ENCODE measurements at places on chromosomes 6 and 20. TPM values are rescaled to one million over a fixed set of nuclear protein-coding genes. Genes with fewer than 3 reads are reported as not detected.

Gene ULBP2
- 0.29 TPM for total RNA-seq

Gene RAET1L
- not detected for total RNA-seq

Gene LST1
- total RNA-seq, result 8.4 TPM

Gene SLC32A1
- not detected for total RNA-seq

Gene PPP1R3G
- 0.15 TPM for total RNA-seq

Gene TULP1
- total RNA-seq, result not detected

Gene CALHM6
- 16.5 TPM for total RNA-seq

Gene CLVS2
- not detected for total RNA-seq

Gene PRR18
- 0.10 TPM for total RNA-seq

Gene CAP2
- not detected for total RNA-seq

GRCh38 chr6:106125925-106126435, 39.8 kb downstream of the PRDM1 start:
- peaks cover 30% of the 10 kb centered on the region for H3K4me1 ChIP-seq
- no peak for DNase-seq
- H3K27ac ChIP-seq, result peak overlapping the region; percentile 53
- no peaks in the 10 kb centered on the region for H3K36me3 ChIP-seq

DNA sequence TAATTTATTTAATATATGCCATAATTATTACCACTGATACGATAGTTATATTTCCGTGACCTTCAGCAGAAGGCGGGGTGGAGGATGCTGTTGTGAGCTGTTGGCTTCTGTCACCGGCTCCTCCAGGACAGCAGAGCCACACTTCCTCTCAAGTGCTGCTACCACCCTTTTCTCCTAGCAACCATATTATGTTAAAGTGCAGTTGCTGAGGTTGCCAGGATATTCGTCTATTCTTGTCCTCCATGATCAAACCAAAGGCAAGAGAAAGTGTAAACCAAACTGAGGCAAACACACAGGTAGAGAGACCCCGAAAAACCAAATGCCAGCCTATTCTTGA, 27.8 kb downstream of the RGS17 start:
- no peak overlapping the region for H3K27ac ChIP-seq
- no peaks in the 10 kb centered on the region for H3K36me3 ChIP-seq
- no peak for DNase-seq
- H3K4me3 ChIP-seq, result no peak overlapping the region
- H3K27me3 ChIP-seq, result no peaks in the 10 kb centered on the region
- no peaks in the 10 kb centered on the region for H3K4me1 ChIP-seq

- no peaks in the 10 kb centered on the region for H3K36me3 ChIP-seq
- H3K27me3 ChIP-seq, result no peaks in the 10 kb centered on the region
- no peak for DNase-seq
- H3K4me1 ChIP-seq, result peaks cover 88% of the 10 kb centered on the region
- H3K4me3 ChIP-seq, result peak overlapping the region; percentile 15
Observed at GRCh38 chr6:14312587-14312986, 195.0 kb downstream of the CD83 start.

GRCh38 chr6:123716506-123716905, 79.8 kb upstream of the TRDN start:
- H3K27me3 ChIP-seq, result no peaks in the 10 kb centered on the region
- H3K4me3 ChIP-seq, result no peak overlapping the region
- H3K4me1 ChIP-seq, result no peaks in the 10 kb centered on the region
- no peak overlapping the region for H3K27ac ChIP-seq
- H3K36me3 ChIP-seq, result no peaks in the 10 kb centered on the region

- H3K27ac ChIP-seq, result no peak overlapping the region
- no peak for DNase-seq
- no peaks in the 10 kb centered on the region for H3K36me3 ChIP-seq
Observed at GRCh38 chr20:60371384-60371783, 413.2 kb downstream of the CDH26 start.

GRCh38 chr6:105526225-105526872, 123.5 kb upstream of the PREP start:
- no peak overlapping the region for H3K4me3 ChIP-seq
- no peak overlapping the region for H3K27ac ChIP-seq
- no peak for DNase-seq
- H3K36me3 ChIP-seq, result no peaks in the 10 kb centered on the region
- no peaks in the 10 kb centered on the region for H3K4me1 ChIP-seq
- H3K27me3 ChIP-seq, result peaks cover 12% of the 10 kb centered on the region

DNA sequence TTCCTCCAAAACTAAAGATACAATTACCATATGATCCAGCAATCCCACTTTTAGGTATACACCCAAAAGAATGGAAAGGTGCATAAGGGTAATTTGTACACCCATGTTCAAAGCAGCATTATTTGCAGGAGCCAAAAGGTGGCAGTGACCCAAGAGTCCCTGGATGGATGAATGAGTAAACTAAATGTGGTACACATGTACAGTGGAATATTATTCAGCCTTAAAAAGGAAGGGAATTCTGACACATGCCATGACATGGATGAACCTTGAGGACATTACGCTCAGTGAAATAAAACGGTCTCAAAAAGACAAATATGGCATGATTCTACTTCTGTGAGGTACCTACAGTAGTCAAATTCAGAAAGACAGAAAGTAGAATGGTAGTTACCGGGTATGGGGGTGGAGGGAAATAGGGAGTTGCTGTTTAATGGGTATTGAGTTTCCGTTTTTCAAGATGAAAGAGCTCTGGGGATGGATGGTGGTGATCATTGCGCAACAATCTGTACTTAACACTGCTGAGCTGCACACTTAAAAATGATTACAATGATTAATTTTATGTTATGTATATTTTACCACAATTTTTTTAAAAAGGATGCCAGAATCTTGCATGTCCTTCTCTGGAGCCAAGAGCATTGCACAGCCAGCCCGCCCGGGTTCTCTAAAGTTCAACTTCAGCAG, 518.9 kb upstream of the JARID2 start:
- no peak overlapping the region for H3K4me3 ChIP-seq
- no peaks in the 10 kb centered on the region for H3K36me3 ChIP-seq
- no peak for DNase-seq
- peaks cover 75% of the 10 kb centered on the region for H3K4me1 ChIP-seq

GRCh38 chr20:35252037-35252461, 25.6 kb downstream of the MMP24 start:
- no peak overlapping the region for H3K4me3 ChIP-seq
- peaks cover 23% of the 10 kb centered on the region for H3K4me1 ChIP-seq
- H3K27ac ChIP-seq, result peak overlapping the region; percentile 61
- H3K27me3 ChIP-seq, result no peaks in the 10 kb centered on the region
- H3K36me3 ChIP-seq, result peaks cover 12% of the 10 kb centered on the region

GRCh38 chr20:8404912-8405635, 273.0 kb downstream of the PLCB1 start:
- no peak overlapping the region for H3K27ac ChIP-seq
- no peak overlapping the region for H3K4me3 ChIP-seq
- peaks cover 1% of the 10 kb centered on the region for H3K27me3 ChIP-seq
- no peak for DNase-seq
- no peaks in the 10 kb centered on the region for H3K36me3 ChIP-seq

DNA sequence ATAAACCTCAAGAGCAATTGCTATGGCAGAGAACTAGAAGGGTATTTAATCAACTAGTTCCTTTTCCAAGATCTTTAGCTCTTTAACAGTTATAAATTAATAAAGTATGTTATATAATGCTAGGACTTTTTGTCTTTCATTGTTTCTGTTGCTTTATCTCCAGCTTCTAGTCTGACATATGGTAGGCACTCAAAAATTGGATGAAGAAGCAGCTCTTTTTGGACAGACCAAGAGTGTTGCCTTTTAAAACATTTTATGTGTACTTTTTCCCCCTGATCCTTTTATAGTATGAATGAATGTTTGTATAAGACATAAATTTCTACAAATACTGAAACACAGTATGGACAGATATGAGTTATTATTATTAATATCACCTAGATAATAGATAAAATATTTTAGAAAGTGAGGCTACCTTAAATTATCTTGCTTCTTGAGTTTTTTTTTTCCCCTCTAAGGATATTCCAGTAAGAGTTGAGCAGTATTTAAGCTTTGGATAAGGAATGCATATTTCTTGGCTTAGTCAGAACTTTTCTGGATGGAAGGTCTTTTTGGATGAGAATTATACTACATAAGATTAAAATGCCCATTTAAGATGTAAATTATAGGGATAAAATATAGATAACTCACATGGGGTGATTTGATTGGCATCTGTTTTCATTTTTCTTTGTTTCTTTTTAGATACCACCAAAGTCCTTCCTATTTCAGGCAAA, 16.6 kb downstream of the LAMA2 start:
- no peak for DNase-seq
- no peak overlapping the region for H3K27ac ChIP-seq
- no peaks in the 10 kb centered on the region for H3K4me1 ChIP-seq
- H3K27me3 ChIP-seq, result no peaks in the 10 kb centered on the region
- no peaks in the 10 kb centered on the region for H3K36me3 ChIP-seq
- no peak overlapping the region for H3K4me3 ChIP-seq

GRCh38 chr20:39358052-39358451, 395.9 kb downstream of the DHX35 start:
- DNase-seq, result no peak
- no peak overlapping the region for H3K27ac ChIP-seq
- peaks cover 18% of the 10 kb centered on the region for H3K4me1 ChIP-seq
- no peaks in the 10 kb centered on the region for H3K36me3 ChIP-seq
- no peak overlapping the region for H3K4me3 ChIP-seq

DNA sequence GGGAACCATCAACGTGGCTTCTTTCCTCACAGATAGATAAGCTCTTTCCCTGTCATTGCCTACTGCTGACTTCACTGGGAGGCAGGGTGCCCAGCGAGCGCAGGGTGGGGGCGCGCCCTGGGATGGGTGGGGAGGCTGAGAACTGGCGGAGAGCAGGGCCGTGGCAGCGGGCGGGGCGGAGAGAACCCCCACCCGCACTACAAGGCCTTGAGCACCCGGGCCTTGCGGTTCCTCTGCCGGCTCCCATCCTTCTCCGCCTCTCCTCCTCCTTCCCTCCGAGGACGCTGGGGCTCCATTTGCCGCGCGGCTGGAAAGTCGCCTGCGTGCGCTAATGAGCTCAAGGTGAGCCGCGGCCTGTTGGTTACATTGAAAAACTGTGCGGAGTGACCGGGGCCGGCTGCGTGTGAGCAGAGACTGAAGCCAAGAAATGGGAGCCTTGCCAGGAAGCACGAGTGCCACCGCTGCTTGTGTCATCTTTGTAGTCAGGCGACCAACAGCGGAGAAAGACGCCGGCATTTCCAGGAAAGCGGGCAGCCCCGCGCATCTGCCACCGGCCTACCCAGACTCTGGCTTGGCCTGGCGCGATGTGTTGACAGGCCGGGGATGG, 963.5 kb upstream of the SLC35B3 start:
- H3K4me1 ChIP-seq, result no peaks in the 10 kb centered on the region
- DNase-seq, result no peak
- H3K36me3 ChIP-seq, result no peaks in the 10 kb centered on the region
- no peak overlapping the region for H3K4me3 ChIP-seq
- H3K27ac ChIP-seq, result no peak overlapping the region

- no peak for DNase-seq
- H3K27ac ChIP-seq, result no peak overlapping the region
- peaks cover 4% of the 10 kb centered on the region for H3K27me3 ChIP-seq
- peaks cover 5% of the 10 kb centered on the region for H3K4me1 ChIP-seq
Observed at GRCh38 chr20:40494248-40494647, 194.8 kb downstream of the MAFB start.

GRCh38 chr6:25176466-25176865, 102.7 kb upstream of the CARMIL1 start:
- peaks cover 11% of the 10 kb centered on the region for H3K27me3 ChIP-seq
- no peak overlapping the region for H3K27ac ChIP-seq
- no peaks in the 10 kb centered on the region for H3K36me3 ChIP-seq

DNA sequence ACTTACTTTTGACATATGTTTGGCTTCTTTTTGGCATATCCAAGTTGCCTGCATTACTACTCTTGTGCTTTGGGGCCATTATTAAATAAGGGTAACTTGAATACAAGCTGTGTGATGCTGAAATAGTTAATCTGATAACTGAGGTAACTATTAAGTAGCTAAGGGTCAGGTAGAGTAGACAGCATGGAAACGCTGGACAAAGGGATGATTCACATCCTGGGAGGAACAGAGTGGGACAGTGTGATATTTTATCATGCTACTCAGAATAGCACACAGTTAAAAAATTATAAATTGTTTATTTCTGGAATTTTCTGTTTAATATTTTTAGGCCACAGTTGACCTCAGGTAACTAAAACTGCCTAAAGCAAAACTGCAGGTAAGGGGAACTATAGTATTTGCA, 483.9 kb downstream of the RFPL4B start:
- DNase-seq, result no peak
- H3K27ac ChIP-seq, result no peak overlapping the region
- peaks cover 8% of the 10 kb centered on the region for H3K4me1 ChIP-seq
- no peak overlapping the region for H3K4me3 ChIP-seq
- no peaks in the 10 kb centered on the region for H3K27me3 ChIP-seq

- H3K4me1 ChIP-seq, result no peaks in the 10 kb centered on the region
- no peak overlapping the region for H3K4me3 ChIP-seq
- no peak overlapping the region for H3K27ac ChIP-seq
Observed at GRCh38 chr20:1676650-1677049, 19.1 kb upstream of the SIRPG start.

- no peaks in the 10 kb centered on the region for H3K27me3 ChIP-seq
- H3K4me1 ChIP-seq, result peaks cover 9% of the 10 kb centered on the region
- no peak overlapping the region for H3K27ac ChIP-seq
- H3K36me3 ChIP-seq, result no peaks in the 10 kb centered on the region
- DNase-seq, result no peak
Observed at GRCh38 chr6:25548451-25548850, 103.6 kb upstream of the SCGN start.

DNA sequence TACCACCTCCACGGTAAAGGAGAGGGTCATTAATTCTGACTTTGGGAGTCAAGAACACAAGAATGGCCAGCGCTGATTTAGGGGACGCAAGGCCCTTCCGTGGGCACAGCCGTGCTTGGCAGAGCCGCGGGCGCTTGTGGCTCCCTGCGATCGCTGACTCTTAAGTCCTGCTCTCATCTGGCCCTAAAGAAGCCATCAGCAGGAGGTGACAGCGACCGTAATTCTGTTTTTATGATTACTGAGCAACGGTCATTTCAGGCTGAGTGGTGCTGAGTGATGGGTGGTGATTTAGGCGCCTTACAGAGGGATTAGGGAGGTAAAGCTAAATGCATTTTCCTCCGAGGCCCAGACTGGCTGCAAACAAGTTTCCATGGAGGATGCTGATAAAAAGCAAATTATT, 364.6 kb upstream of the SULF2 start:
- DNase-seq, result no peak
- H3K27ac ChIP-seq, result no peak overlapping the region
- H3K4me3 ChIP-seq, result no peak overlapping the region
- peaks cover 4% of the 10 kb centered on the region for H3K27me3 ChIP-seq
- H3K36me3 ChIP-seq, result no peaks in the 10 kb centered on the region

- no peak overlapping the region for H3K4me3 ChIP-seq
- no peak for DNase-seq
- H3K27me3 ChIP-seq, result peaks cover 7% of the 10 kb centered on the region
Observed at GRCh38 chr6:138253731-138254130, 35.4 kb upstream of the PBOV1 start.

DNA sequence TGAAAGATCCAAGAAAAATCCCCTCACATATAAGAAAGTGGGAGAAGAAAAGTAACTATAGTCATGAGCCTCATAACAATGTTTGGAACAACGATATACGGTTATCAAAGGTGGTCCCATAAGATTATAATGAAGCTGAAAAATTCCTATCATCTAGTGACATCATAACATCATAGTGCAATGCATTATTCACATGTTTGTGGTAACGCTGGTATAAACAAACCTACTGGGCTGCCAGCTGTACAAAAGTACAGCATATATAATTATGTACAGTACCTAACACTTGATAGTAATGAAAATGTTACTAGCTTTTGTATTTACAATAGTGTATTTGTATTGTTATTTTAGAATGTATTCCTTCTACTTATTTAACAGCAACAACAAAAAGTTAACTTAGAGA, 240.7 kb downstream of the RNGTT start:
- H3K36me3 ChIP-seq, result peaks cover 14% of the 10 kb centered on the region
- peaks cover 11% of the 10 kb centered on the region for H3K4me1 ChIP-seq
- H3K27ac ChIP-seq, result no peak overlapping the region
- no peak overlapping the region for H3K4me3 ChIP-seq
